Activated CD4-positive, alpha-beta T cell treated with anti-CD3 and anti-CD28 coated beads for 4 hours (primary cell): ENCODE measurements at places on chromosomes 5 and 9.

DNA sequence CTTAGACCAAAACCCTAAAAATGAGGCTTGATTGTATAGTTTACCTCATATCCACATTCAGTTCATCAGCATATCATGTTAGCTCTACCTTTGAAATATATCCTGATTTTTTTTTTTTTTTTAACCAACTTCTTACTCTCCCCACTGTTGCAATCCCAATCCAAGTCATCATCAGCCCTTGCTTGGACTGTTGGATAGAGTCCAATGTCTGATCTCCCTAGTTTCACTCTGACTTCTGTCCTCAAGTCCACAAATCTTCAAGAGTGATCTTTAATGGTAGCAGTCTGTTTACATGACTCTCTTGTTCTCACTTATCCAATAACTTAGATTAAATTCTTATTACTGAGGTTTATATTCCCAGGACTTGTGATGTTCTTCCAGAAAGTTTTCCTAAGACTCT is 30.8 kb downstream of the NAA35 start:
- no peak for DNase-seq

GRCh38 chr5:84524491-84524890 is 139.8 kb upstream of the EDIL3 start:
- DNase-seq, result no peak

- DNase-seq, result no peak
These were observed 99.5 kb upstream of the FBXL17 start for GRCh38 chr5:108481355-108481931.

- DNase-seq, result no peak
These were observed 179.4 kb downstream of the CFAP90 start for GRCh38 chr5:7671381-7671993.

GRCh38 chr5:74977471-74977870 is 74.9 kb downstream of the GCNT4 start:
- DNase-seq, result no peak

- no peak for DNase-seq
These were observed 56.0 kb downstream of the ZFR start for GRCh38 chr5:32388432-32389129.

GRCh38 chr5:132334812-132335211 is 34.7 kb upstream of the SLC22A5 start:
- no peak for DNase-seq
